Stimulated activated CD4-positive, alpha-beta T cell treated with anti-CD3 and anti-CD28 coated beads, TNF-alpha, amount 100 ng/mL, for 1 hour (primary cell): ENCODE measurements at places on chromosomes 5 and 9.

- DNase-seq: no peak
Observed at GRCh38 chr5:177320879-177321278, 9.2 kb upstream of the MXD3 start.

GRCh38 chr9:69131682-69132081, 42.4 kb upstream of the TJP2 start:
- DNase-seq: no peak

DNA sequence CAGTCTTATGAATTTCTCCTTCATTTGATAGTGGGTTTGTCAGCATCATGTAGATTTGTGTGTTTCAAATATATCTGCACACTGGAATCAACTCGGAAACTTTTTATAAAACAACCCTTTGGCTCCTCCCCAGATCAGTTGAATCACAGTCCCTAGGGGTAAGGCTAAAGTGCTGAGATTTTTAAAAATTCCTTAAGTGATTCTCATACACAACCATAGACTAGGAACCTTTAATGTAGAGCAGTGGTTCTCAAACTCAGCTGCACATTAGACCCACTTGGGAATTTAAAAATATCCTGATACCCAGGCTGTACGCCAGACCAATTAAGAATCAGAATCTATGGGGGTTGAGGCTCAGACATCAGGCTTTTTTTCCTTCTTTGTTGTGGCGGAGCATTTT, 17.5 kb upstream of the JAK2 start:
- no peak for DNase-seq

GRCh38 chr5:55897905-55898304, 46.7 kb downstream of the IL31RA start:
- no peak for DNase-seq

- no peak for DNase-seq
Observed at GRCh38 chr9:1057910-1058309, 7.8 kb downstream of the DMRT2 start.

GRCh38 chr5:72480841-72481240, 26.4 kb downstream of the ZNF366 start:
- DNase-seq: no peak

- no peak for DNase-seq
Observed at GRCh38 chr5:68557162-68557936, 341.8 kb downstream of the PIK3R1 start.

- no peak for DNase-seq
Observed at GRCh38 chr9:72384710-72385485, 19.9 kb upstream of the ZFAND5 start.

- DNase-seq: no peak
Observed at GRCh38 chr5:100840370-100840769, 62.7 kb downstream of the ST8SIA4 start.

GRCh38 chr9:134378901-134379338, 52.7 kb downstream of the RXRA start:
- no peak for DNase-seq

DNA sequence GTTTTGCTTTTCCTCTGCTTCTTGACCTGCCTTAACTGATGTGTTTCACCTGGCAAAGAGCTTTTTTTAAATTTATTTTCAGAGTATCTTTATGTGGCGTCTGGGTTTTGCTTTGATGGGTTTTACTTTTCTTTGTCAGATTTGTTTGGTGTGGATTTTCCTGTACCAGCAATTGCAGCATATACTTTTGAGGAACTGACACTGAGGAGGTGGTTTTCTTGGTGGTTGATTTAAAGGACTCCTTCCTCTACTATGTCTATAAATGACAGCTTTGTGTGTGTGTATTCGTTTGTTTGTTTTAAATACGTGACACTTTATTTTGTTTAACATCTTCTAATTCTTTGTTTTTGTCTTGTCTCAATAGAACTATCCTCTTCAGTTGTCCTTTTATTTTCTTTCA, 1071.9 kb upstream of the ARRDC3 start:
- no peak for DNase-seq

- no peak for DNase-seq
Observed at GRCh38 chr9:6449645-6450044, 36.6 kb downstream of the UHRF2 start.

DNA sequence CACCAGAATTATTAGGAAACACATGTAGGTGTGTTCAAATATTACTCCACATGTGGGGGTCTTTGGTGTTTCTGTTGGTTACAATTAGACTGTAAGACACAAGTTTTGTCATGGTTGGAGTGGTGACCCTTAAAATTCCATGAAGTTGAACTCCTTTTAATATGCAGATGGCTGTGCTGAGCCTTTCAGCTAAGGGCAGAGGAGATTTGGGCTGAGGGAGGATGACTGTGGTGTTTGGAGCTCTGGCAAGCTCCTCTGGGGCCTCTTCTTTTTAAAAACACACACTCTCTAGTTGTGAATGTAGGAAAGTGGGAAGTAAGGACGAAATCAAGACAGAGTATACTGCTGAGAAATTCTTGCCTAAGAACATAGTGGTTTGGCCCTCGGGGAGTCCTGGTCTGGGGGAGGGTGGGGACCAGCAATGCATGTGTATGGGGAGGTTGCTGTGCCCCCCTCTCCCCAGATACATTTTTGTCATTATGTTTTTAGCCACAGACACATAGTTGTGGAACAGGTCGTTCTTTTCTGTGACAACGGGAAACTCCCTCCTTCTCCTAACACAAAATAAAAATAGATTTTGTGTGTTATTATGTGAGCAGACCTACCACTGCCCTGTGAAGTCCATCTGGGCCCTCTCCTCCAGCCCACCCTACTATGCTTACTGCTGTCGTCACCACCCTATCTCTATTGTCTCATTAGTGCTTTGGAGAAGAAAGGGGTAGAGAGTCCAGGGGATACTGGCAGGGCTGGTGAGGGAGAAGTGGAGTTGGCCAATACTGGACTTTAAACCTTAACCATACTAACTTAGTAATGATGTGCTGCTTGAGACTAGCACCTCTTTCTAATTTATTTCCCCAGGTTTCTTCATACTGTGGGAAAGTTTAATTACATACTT, 10.0 kb downstream of the SMARCA2 start:
- DNase-seq: no peak

DNA sequence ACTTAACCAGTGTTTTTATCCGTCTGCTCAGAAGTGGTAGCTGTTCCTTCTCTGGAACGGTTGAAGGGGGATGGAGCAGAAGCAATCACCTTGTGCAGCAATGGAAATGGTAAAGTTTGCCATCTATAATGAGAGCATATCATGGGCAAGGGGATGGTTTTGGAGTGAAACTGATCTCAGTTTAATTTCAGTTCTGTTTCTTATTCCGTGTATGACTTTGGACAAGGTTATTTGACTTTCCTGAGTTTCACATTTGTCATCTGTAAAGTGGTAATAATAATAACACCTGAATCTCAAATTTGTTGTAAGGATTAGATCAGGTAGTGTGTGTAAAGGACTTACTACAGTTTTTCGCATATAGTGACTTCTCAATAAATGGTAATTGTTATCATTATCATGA, 106.1 kb downstream of the PCSK1 start:
- DNase-seq: no peak
